ENCODE measurements at places on chromosomes 5 and 9. TPM values are rescaled to one million over a fixed set of nuclear protein-coding genes. Genes with fewer than 3 reads are reported as not detected.

Gene TMEFF1
- 5.5 TPM for polyA plus RNA-seq

Gene PDZD2
- polyA plus RNA-seq, result 22.1 TPM

GRCh38 chr5:65868509-65868908, 57.9 kb upstream of the ERBIN start:
- DNase-seq, result no peak

GRCh38 chr5:93240228-93240834, 340.7 kb downstream of the NR2F1-AS1 start:
- DNase-seq, result no peak
